Pancreas (tissue), 10 donors: ENCODE measurements at places on chromosomes 5 and 9. TPM values are rescaled to one million over a fixed set of nuclear protein-coding genes. Genes with fewer than 3 reads are reported as not detected.

Gene ACTBL2
- total RNA-seq = 0.12 TPM

Gene SPACA9
- total RNA-seq = 1.8 TPM

Gene CCDC187
- total RNA-seq = 0.31 TPM

Gene CMYA5
- total RNA-seq = 0.28 TPM

Gene BAAT
- 1.7 TPM for total RNA-seq

Gene SLC25A2
- total RNA-seq = not detected

Gene FCN1
- total RNA-seq = 2.8 TPM

Gene ZNF300
- 2.3 TPM for total RNA-seq

Gene NUDT12
- total RNA-seq = 5.7 TPM
